ENCODE measurements at places on chromosomes 6 and 20.

GRCh38 chr20:34680586-34681175, 3.8 kb upstream of the PIGU start:
- no peak for DNase-seq

- no peak for DNase-seq
These were observed 204.8 kb upstream of the NOX3 start for GRCh38 chr6:155660251-155660977.

DNA sequence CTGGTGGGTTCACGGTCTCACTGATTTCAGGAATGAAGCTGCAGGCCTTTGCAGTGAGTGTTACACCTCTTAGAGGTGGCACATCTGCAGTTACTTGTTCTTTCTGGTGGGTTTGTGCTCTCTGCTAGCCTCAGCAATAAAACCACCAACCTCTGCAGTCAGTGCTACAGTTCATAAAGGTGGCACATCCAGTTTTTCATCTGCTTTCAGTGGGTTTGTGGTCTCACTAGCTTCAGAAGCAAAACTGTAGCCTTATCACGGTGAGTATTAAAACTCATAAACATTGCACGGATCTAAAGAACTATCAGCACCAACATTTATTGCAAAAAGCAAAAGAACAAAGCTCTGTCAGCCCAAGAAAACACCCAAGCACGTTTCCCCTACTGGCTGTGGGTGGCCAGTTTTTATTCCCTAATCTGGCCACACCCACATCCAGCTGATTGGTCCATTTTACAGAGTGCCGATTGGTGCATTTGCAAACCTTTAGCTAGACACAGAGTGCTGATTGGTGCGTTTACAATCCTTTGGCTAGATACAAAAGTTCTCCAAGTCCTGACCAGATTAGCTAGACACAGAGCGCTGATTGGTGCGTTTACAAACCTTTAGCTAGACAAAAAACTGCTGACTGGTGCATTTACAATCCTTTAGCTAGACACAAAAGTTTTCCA, 3.4 kb upstream of the TMEM14C start:
- no peak for DNase-seq

DNA sequence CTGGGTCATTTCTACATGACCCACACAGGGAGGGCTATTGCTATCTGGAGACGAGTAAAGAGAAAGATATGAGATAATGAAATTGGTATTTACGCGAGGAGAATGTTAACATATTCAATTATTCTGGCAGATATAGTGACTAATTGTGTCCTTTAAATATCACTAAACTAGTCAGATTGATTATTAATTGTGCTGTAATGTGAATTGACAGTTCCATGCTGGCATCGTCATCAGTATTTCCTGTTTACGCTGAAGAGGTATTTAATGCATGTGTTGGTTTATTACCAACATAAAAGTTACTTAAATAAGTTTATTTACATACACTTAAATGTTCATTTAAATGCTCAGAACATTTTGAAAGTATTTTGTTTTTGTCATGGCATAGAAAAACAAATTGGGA, 35.7 kb upstream of the OGFRL1 start:
- DNase-seq = no peak

DNA sequence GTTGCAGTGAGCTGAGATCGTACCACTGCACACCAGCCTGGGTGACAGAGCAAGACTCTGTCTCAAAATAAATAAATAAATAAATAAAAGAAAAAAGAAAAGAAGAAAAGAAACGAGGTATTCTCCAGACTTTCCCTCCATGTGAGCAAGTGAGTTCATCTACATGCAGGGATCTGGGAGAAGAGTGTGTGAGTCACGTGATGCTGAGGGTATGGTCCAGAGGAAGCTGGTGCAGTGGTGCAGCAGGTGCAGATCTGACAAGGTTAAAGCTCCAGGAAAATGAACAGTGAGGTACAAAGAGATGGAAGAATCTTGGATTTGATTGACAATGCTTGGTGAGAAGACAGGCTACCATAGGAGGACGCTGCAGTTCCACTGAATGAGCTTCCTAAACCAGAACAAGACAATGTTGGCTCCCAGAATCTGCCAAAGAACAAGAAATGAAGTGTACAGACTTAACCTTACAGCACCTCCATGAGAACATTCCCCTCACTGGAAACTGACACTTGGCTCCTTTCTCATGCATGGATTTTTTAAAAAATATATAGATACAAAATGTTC, 79.5 kb upstream of the BTBD3 start:
- no peak for DNase-seq

- no peak for DNase-seq
These were observed 147.8 kb downstream of the HS3ST5 start for GRCh38 chr6:114195027-114195365.

DNA sequence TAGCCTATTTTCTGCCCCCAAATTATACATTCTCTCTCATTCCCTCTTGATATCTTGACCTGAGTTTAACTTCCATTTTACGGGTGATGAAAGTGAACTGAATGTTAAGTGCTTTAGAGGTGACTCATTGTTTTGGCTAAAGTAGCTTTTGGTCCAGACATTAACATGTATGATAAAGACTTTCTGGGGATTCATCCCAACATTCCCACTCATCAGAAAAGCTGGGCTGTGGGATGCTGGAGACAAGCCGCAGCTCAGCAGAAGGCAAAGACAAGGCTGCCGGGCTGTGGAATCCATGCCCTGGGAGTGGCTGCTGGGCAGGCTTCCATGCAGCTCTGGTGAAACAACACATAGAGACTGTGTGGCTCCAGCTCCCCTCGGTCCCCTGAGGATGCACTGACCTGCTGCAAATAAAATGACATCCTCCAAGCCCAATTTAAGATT, 89.9 kb upstream of the SYNDIG1 start:
- DNase-seq = no peak

DNA sequence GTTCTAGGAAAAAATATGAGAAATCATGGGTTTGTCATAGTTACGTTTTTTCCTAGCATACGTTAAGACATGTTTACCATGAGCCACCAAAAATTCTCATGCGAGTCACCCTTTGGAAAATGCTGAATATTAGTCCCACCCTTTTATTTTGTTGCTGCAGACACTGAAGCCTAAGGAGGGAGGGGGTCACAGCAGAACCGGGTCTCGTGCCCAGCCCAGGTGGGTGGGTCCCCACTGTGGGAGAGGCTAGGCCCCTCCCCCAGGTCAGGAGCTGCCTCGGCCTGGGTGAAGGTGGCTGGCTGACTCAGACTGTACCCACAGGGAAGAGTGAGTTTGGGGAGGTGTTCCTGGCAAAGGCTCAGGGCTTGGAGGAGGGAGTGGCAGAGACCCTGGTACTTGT, 26.2 kb upstream of the SRF start:
- no peak for DNase-seq

DNA sequence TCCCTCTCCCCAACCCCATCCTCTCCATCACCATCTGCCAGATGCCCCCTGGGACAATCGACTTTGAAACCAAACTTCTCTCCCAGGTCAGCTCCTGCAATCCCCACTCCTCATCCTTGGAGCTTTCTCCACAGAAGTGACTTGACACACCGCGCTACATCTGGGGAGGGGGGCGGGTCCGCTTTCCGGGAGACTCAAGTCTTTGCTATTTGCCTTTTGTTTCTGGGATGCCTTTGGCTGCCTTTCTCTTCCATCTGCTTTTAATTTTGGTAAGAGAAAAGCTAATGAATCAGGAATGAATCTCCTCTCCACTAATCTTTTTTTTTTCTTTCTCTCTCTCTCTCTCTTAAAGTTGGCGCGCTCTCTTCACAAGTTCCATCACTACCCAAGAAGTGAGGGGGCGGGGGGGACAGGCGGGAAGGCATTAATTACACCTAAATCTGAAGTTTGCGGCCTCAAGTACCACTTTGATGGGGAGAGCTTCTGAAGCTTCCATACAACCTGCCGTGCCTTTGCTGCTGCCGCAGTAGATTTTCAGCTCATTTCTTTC, 664 bp upstream of the TPBG start:
- no peak for DNase-seq

- DNase-seq = no peak
These were observed 124.9 kb downstream of the BMP7 start for GRCh38 chr20:57141492-57141891.

DNA sequence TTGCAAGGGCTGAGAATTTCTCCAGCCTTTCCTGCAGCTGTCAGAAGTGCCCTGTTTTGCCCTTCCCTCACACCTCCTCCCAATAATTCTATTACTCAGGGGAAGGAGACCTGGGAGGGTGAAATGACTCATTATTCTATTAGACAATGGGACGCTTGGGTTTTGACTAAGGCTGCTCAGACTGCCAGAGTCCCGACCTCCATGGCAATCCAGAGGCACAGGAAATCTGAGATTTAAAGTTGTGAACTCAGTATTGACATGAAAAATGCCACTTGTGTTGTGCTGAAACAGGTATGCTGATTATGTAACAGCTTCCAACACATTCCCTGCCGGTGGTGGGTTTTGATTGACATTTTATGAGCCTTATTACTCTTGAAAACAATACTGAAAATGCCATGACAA, 625.9 kb upstream of the FLRT3 start:
- DNase-seq = no peak

DNA sequence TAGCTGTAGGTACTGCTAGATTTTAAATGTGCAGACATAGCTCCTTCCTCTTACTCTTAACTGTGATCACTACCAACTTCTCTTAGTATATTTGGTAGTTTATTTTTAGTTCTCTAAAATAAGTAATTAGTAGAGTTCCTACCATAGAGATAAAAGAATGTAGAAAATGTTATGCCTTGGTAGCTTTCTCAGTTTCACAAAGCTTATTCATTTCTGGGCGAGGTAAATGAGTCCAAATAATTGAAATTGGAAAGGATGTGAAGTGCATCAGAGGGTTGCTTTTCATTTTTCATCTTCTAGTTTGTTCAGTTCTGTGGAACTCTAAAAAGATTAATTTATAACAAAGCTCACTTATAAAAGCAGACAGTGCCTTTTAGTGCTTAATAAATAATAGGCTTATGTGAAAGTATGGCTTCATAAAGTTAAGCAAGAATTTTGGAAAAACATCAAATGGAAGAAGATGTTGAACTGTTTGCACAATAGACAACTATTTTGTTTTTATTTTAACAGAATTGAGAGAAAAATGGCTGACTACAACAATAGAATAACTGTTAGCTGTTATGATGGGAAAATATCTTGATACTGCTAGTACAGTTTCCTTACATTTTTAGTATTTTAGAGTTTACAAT, 303.7 kb downstream of the UTRN start:
- no peak for DNase-seq

DNA sequence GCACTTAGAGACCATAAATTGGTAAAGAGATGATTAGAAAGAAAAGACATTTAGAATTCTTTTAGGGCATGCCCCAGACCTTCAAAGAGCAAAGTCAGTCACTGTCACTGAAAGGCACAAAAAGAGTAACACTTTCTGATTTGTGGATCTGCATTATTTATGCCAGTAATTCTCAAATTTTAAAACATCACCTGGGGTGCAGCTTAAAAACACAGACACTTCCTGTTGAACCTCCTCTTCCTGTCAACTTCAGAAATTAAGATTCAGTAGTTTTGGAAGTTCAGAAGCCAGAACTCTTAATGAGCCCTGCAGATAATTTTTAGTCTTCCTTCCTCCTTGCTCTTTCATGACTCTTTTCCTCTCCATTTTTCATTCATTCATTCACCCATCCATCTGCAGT, 137.5 kb downstream of the NRN1 start:
- DNase-seq = no peak

DNA sequence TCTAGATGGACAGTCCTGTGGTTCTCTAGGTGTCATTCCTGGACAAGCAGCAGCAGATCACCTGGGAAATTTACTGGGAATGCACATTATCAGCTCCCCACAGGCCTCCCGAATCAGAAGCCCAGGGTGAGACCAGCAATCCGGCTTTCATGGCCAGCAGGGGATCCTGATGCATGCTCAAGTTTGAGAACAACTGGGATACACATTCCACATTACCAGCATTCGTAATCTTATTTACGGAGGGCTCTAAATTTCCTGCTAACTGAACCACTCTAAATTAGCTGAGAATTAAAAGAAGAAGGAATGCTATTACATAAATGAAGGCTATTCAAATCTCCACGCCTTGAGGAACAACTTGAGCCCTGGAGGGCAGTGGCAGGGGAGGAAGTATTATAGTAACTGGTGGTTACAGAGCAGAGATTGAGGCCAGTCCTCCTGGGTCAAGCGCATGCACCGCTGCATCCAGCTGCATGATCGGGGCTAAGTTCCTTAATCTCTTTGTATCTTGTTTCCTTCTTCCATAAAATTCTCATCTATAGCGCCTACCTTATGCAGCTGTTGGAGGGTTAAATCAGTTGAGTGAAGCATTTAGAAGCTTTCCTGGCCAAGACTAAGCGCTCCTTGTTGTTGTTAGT, 403.7 kb downstream of the CDH26 start:
- no peak for DNase-seq

- no peak for DNase-seq
These were observed 1.5 kb upstream of the GRIK2 start for GRCh38 chr6:101391772-101392585.

- no peak for DNase-seq
These were observed 69.7 kb upstream of the HINT3 start for GRCh38 chr6:125886914-125887313.

- no peak for DNase-seq
These were observed 88.6 kb downstream of the PSMB1 start for GRCh38 chr6:170464524-170464979.

DNA sequence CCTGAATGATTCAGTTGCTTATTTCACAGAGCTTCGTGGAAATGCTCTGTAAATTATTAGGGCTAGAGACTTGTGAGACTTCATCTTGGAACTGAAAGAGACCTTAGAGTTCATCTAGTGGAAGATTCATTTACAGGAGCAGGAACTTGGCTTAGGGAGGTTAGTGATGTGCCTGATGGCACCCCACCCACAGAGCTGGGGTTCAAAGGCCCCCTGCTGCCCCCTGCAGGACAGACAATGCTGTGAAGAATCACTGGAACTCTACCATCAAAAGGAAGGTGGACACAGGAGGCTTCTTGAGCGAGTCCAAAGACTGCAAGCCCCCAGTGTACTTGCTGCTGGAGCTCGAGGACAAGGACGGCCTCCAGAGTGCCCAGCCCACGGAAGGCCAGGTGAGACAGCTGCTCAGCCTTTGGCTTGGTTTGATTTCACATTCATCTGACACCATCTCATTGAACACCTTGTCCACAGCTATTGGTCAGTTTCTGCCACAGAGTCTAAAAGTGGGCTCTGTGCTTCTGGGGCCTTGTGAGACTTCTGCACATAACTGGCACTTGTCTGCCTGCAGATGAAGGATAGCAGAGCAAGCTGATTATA, 25.1 kb downstream of the MYBL2 start:
- DNase-seq = peak; percentile 23

GRCh38 chr20:21840991-21841390, 135.5 kb downstream of the PAX1 start:
- DNase-seq = no peak

- no peak for DNase-seq
These were observed 118.5 kb downstream of the SYCP2 start for GRCh38 chr20:59814840-59815340.

- no peak for DNase-seq
These were observed 7.1 kb downstream of the SPINT3 start for GRCh38 chr20:45508068-45508886.

Data from stimulated activated CD4-positive, alpha-beta T cell treated with anti-CD3 and anti-CD28 coated beads, TNF-alpha, amount 100 ng/mL, for 24 hours (primary cell).